ENCODE measurements at places on chromosomes 2 and 18. TPM values are rescaled to one million over a fixed set of nuclear protein-coding genes. Genes with fewer than 3 reads are reported as not detected.

Gene CMPK2
- total RNA-seq = 5.5 TPM

DNA sequence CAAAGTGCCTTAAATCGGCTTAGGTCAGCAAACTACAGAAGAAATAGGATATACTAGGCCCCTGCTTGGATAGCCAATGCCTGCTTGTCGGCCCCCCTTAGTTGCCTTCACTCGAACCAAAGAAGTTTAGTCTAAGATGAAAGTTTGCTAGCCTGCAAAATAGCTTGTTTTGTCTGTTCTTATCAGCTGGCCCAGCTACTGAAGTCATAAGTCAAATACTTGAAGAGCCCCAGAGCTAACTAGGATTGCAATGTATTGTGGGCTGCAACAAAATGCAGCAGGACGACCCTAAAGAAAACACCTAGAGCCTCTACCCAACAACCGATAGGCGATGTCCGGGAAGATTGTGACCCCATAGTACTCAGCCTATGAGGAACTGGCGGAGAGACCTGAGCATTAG lies 183.5 kb upstream of the HS6ST1 start:
- DNase-seq = no peak

- no peak for DNase-seq
Observed at GRCh38 chr2:101740555-101740964, 43.1 kb downstream of the MAP4K4 start.

Gene RGPD3
- 0.03 TPM for total RNA-seq

Gene FAP
- total RNA-seq = not detected

DNA sequence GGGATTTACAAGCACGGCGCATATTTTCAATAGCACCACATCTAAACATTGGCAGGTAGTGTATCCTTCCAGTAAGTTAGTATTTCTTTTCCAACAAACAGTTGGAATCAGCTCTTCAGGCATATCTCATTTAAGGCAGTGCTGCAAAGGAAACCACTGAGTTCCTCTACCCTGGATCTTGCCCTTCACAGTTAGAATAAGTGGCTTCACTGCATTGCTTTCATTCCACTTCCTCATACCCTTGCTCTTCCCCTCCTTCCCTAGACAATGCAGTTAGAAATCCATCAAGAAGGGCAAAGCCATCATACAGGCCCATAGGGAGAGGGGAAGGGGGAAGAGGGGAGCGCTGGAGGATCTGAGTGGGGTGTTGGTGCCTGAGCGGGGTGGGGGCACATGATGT lies 173.7 kb downstream of the FBXO15 start:
- no peak for DNase-seq

DNA sequence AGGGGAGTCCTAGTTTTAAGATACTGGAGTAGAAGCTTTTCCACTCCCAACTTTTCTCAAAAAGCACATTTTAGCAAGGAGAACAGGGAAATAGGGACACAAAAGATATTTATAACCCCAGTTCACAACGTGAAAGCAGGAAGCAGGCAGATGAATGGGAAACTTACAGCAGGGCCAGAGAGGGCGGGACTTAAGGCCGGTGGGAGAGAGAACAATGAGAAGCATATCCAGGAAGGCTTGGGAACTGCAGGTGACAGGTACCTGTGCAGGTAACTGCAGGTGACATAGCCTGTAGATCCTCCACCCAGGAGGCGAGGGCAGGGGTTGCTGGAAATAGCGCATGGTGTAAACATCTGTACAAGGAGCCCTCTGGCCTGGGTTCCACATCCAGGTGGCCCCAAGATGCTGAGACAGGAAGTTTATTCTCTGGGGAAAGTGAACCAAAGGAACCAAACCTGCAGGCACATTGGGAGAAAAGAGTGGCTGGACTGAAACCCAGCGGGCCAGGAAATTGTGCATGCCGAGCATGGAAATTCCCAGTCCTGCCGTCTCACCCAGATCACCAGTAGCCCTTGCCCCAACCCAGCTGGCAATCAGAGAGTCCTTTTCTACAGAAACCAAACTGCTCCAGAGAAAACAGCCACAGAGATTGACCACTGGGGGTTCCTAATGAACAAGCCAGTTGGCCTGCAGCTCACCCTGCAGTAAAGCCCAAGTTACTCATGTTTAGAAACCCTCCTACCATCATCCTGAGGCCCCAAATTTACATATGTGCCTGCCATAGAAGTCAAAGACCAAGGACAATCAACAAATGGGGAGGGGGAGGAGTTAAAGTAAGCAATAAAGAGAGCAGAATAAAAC lies 24.3 kb upstream of the COL6A3 start:
- DNase-seq = peak; percentile 75

Gene AMER3
- total RNA-seq = not detected

DNA sequence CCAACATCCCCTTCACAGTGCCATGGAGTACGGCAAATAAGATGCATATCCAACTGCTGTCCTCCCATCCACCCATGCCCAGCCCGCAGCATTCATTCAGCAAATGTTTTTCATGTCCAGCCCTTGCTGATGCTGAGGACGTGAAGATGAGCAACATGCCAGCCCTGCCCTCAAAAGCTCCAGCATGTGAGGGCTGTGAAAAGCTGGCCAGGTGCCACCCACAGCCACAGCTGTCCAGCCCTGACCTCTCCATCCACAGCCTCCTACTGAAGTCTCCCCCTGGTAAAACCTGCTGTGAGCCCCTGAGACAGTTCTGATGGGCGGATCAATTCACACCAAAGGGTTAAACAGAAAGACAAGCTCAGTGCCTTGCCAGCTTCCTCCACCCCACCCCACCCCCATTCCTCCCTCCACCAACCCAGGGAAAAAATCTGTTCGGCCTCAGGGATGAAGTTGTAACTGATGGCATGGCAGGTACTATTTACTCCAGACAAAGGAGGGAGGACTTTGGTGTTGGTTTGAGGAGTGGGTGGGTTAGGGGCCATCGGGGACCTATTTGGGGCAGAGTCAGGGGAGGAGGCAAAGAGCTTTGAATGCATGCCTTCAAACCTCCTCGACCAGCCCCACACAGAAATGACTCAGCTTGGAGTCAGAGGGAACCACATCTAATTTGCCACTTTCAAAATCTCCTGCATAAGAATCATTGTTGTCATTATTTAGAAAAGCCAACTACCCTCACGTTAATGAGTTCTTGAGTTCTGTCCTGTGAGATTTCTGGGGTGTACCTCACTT lies 4.3 kb downstream of the ZBTB7C start:
- DNase-seq = no peak

Measured in HT-29 (cell line).